Chondrocyte (in vitro differentiated cells): ENCODE measurements at places on chromosomes 5 and 9. TPM values are rescaled to one million over a fixed set of nuclear protein-coding genes. Genes with fewer than 3 reads are reported as not detected.
A peak's percentile ranks its signal among the peaks of the same experiment; 100 is the strongest.

PCDHB15 gene
- total RNA-seq = 1.7 to 4.3 TPM (median 1.9 TPM) in 3 replicates

MAMDC4 gene
- 7.7 to 9.2 TPM (median 7.7 TPM) in 3 replicates for total RNA-seq

SHOC1 gene
- total RNA-seq = not detected in 3 replicates

RGS7BP gene
- total RNA-seq = not detected in 3 replicates

- no peak for DNase-seq
- H3K4me3 ChIP-seq = no peak overlapping the region
- H3K36me3 ChIP-seq = no peaks in the 10 kb centered on the region
- peak overlapping the region; percentile 33 for H3K27ac ChIP-seq
- peaks cover 76% of the 10 kb centered on the region for H3K4me1 ChIP-seq
Measured at GRCh38 chr5:14225173-14225834, 82.2 kb downstream of the TRIO start.

DNA sequence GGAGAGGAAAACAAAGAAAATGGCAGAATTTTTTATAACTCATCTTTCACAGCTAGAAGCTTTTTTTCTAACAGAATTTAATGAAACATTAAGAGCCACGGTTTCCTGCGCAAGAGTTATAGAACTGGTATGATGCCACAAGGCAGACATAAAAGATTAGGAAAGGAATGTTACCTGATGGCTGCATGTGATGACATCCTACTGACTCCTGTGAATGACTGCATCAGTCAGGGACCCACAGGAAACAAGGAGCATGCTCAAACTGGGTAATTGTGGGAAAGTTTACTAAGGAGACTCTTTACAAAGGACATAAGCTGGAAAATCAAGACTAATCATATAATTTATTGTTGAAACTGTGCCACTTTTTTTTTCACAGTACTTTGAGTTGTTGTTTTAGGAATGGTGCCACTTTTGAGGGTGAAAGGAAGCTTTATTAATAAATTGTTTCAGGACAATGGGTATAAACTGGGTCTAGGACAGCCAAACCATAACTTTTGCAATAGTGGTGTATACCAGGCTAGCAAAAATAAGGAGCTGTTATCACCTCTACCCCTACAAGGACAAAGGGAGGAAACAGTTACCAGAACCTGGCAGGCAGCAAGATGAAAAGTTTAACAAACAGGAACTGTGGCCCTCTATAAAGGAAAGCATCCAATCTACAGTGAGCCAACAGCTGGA lies 5.1 kb upstream of the TSLP start:
- H3K27ac ChIP-seq = no peak overlapping the region
- H3K4me1 ChIP-seq = peaks cover 11% of the 10 kb centered on the region
- no peaks in the 10 kb centered on the region for H3K36me3 ChIP-seq
- no peak for DNase-seq
- H3K27me3 ChIP-seq = peaks cover 69% of the 10 kb centered on the region
- no peak overlapping the region for H3K4me3 ChIP-seq

GRCh38 chr5:118653183-118653582 lies 335.2 kb downstream of the DTWD2 start:
- H3K27me3 ChIP-seq = no peaks in the 10 kb centered on the region
- H3K27ac ChIP-seq = no peak overlapping the region
- no peaks in the 10 kb centered on the region for H3K4me1 ChIP-seq
- H3K4me3 ChIP-seq = no peak overlapping the region

DNA sequence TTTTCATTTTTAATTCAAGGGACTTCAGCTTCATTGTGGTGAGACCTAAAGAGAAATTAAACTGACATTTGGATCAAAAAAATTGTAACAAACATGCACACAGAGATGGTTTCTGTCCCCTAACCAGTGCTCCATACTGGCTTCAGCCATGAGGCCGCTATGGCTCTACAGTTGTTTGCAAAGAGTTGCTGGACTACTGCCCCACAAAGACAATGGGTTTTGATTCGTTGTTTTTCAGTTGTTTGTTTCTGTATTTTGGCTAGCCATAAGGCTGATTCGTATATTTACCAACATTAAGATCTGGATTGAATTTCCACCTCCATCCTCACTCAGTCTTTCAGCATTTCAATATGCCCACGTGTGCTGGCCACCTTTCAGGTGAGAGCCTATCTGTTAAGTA lies 163.7 kb upstream of the KIF2A start:
- H3K27me3 ChIP-seq = peaks cover 4% of the 10 kb centered on the region
- H3K4me1 ChIP-seq = peaks cover 37% of the 10 kb centered on the region
- no peaks in the 10 kb centered on the region for H3K36me3 ChIP-seq
- no peak overlapping the region for H3K27ac ChIP-seq

DNA sequence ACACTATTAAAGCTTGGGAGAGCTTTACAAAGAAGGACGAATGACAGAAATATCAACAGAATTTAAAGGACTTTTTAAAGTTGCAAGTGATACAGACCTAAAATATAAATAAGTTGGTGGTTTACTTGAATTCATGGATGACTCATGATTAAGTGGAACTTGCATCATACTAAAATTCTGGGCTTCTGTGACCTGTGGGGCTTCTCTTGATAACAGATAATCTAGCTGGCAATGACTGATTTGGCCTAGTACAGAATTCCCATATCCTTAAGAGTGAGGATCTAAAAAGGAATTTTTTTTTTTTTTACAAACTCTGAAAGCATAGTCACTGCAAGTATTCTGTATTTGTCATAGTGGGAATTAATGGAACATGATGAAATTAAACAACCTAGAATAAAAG lies 543.7 kb upstream of the SGCD start:
- no peaks in the 10 kb centered on the region for H3K27me3 ChIP-seq
- no peak overlapping the region for H3K27ac ChIP-seq
- DNase-seq = no peak
- H3K4me3 ChIP-seq = no peak overlapping the region
- H3K4me1 ChIP-seq = no peaks in the 10 kb centered on the region
- no peaks in the 10 kb centered on the region for H3K36me3 ChIP-seq

DNA sequence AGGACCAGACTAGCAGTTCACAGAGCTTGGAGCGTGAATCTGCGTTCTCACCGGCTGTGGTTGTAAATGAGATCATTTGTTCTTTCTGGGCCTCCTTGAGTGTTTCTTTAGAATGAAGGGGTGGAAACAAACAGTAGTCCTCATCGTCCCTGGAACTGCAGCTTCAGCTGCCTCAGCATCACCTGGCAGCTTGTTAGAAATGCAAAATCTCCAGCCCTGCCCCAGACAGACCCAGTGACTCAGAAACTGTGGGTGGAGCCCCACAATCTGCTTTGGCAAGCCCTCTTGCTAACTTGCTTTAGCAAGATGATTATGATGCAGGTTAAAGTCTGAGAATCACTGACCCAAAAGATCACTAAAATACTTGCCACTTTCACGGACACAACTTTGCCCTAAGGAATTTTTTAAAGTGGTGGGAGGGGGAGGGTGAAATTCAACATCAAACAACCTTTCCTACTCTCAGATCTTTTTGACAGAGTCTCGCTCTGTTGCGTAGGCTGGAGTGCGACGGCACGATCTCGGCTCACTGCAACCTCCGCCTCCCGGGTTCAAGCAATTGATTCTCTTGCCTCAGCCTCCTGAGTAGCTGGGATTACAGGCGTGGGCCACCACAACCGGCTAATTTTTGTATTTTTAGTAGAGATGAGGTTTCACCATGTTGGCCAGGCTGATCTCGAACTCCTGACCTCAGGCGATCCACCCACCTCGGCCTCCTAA lies 86.0 kb downstream of the BRINP1 start:
- no peaks in the 10 kb centered on the region for H3K36me3 ChIP-seq
- peaks cover 20% of the 10 kb centered on the region for H3K27me3 ChIP-seq
- no peak overlapping the region for H3K4me3 ChIP-seq

DNA sequence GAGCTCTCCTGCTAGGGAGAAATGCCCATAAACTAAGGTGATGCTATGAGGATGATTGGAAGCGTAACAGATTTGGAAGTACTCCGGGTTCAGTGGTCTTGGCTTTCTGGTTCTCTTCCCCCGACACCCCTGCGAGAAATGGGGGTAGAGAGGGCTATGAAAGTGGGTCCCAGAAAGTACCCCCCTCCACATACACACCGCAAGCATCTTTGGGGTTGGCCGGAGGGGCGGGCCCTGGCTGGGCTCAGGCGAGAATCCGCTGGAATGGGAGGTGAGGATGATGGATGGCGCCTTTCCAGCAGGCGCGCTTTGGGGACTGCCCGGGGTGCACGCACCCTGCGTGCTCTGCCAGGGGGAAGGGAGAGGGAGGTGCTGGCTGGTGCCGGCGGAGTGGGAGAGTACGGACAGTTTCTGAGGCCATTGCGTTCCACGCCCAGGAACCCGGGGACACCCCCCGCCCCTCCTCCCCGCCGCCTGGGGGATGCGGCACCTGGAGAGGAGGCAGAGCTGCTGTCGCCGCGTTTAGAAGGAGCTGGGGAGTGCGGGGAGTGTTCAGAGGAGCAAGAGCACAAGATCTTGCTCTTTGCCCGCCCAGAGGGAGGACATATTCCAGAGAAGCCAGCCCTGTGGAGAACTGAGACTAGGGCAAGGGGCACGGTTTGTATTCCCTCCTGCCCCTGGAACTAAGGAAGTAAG lies 1.9 kb downstream of the PCSK5 start:
- H3K4me3 ChIP-seq = peak overlapping the region; percentile 86
- H3K4me1 ChIP-seq = peaks cover 64% of the 10 kb centered on the region
